ENCODE measurements at places on chromosomes 4 and X. TPM values are rescaled to one million over a fixed set of nuclear protein-coding genes. Genes with fewer than 3 reads are reported as not detected.
A peak's percentile ranks its signal among the peaks of the same experiment; 100 is the strongest.

GRCh38 chr4:25563071-25563564 lies 92.5 kb upstream of the SLC34A2 start:
- no peak overlapping the region for H3K4me3 ChIP-seq
- no peaks in the 10 kb centered on the region for H3K27me3 ChIP-seq
- H3K36me3 ChIP-seq, result no peaks in the 10 kb centered on the region

- peaks cover 1% of the 10 kb centered on the region for H3K4me1 ChIP-seq
- H3K36me3 ChIP-seq, result no peaks in the 10 kb centered on the region
- no peak overlapping the region for H3K4me3 ChIP-seq
- H3K27ac ChIP-seq, result no peak overlapping the region
Measured at GRCh38 chr4:40530961-40531635, 98.6 kb downstream of the RBM47 start.

DNA sequence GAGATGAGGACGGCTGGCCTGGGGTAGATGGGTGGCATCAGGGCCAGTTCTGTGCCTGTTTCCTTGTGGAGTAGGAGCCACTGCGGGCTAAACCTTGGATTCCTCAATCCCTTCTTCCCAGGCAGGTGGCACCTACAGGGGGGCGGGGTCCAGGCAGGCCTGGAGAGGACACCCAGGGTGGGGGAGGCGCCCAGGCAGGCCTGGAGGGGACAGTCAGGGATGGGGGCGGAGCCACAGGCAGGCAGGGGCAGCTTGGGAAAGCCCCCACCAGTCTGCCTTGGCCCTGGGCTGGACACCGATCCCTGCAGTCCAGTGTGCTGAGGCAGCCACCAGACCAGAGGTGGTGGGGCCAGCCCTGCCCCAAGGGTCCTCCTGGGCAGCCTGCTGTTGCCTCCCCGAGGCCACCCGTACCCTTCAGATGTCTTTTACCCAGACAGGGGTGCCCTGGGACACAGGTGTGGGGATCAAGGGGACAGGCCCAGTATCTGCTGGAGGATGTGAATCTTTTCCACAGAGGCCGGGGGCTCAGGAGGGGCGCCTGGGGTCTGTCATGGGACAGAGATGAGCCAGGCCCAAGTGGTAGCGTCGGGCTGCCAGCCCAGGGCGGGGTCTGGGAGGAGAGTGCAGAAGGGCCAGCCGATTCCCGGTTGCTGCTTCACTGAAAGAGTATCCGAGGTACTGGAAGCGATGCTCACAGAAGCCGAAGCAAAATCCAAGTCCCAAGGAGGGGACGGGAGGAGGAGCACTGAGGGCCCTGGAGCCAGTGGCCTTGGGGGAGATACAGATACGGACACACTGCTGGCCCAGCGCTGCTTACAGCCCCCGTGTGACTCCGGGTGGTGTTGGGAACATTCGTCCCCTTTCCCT lies 34.5 kb downstream of the LRPAP1 start:
- H3K27me3 ChIP-seq, result peaks cover 11% of the 10 kb centered on the region
- H3K36me3 ChIP-seq, result no peaks in the 10 kb centered on the region
- H3K27ac ChIP-seq, result no peak overlapping the region
- DNase-seq, result no peak

The IL2RG gene
- not detected for total RNA-seq

- no peak overlapping the region for H3K27ac ChIP-seq
- H3K36me3 ChIP-seq, result peaks cover 4% of the 10 kb centered on the region
- H3K4me1 ChIP-seq, result no peaks in the 10 kb centered on the region
- no peaks in the 10 kb centered on the region for H3K27me3 ChIP-seq
Measured at GRCh38 chr4:80029364-80029763, 43.7 kb downstream of the ANTXR2 start.

GRCh38 chr4:17066236-17066635 lies 167.8 kb upstream of the LDB2 start:
- DNase-seq, result peak; percentile 53
- H3K36me3 ChIP-seq, result no peaks in the 10 kb centered on the region
- peak overlapping the region; percentile 60 for H3K27ac ChIP-seq
- no peaks in the 10 kb centered on the region for H3K27me3 ChIP-seq
- H3K4me3 ChIP-seq, result no peak overlapping the region
- peaks cover 30% of the 10 kb centered on the region for H3K4me1 ChIP-seq

- no peaks in the 10 kb centered on the region for H3K4me1 ChIP-seq
- no peaks in the 10 kb centered on the region for H3K36me3 ChIP-seq
- no peaks in the 10 kb centered on the region for H3K27me3 ChIP-seq
- no peak overlapping the region for H3K4me3 ChIP-seq
- no peak overlapping the region for H3K27ac ChIP-seq
Measured at GRCh38 chr4:86233681-86234080, 126.2 kb downstream of the MAPK10 start.

The NDNF gene
- 10.0 TPM for total RNA-seq

GRCh38 chr4:186366326-186366725 lies 100.3 kb downstream of the F11 start:
- H3K36me3 ChIP-seq, result no peaks in the 10 kb centered on the region
- no peaks in the 10 kb centered on the region for H3K27me3 ChIP-seq
- H3K27ac ChIP-seq, result no peak overlapping the region

DNA sequence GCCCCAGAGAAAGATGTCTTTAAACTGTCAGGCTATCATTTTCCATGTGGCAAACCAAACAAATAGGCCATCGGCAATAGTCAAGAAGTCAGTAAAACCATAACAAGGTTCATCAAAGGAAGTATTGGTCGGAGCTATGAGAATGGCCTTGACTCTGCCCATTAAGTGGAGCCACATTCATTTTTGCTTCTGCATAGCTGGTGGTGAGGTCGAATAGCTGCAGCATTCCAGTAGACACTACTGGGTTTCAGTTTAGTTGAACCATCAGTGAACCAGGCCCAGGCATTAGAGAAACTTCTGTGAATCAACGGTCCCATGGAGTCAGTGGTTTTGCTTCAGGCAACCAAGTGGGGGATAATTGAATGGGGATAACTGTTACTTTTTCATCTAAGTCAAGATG lies 92.0 kb upstream of the MED14 start:
- no peak for DNase-seq
- H3K27me3 ChIP-seq, result no peaks in the 10 kb centered on the region
- H3K4me1 ChIP-seq, result no peaks in the 10 kb centered on the region
- no peak overlapping the region for H3K27ac ChIP-seq
- no peaks in the 10 kb centered on the region for H3K36me3 ChIP-seq

The CT45A10 gene
- total RNA-seq, result not detected

The FHDC1 gene
- total RNA-seq, result 0.26 TPM

- no peak overlapping the region for H3K4me3 ChIP-seq
- no peak for DNase-seq
- no peak overlapping the region for H3K27ac ChIP-seq
- H3K4me1 ChIP-seq, result no peaks in the 10 kb centered on the region
- no peaks in the 10 kb centered on the region for H3K27me3 ChIP-seq
Measured at GRCh38 chrX:1941321-1941720, 326.5 kb downstream of the ASMT start.

DNA sequence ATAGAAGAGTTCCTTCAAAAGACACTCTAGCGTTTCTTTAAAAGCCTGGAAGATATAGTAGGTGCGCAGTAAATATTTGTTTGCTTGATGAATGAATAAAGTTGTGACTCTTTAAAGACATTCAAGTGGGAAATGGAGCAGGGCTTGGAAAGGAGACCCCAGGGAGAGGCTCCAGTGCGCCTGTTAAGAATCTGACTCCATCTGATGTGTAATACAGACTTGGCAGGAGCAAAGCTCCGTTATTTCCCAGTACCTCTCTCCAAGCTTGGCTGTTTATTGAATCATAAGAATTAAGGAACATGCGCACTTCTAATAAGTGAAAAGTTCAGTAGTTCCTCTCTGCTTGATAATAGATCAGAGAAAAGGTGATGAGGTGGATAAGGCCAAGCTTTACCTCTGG lies 18.8 kb upstream of the KLHL8 start:
- DNase-seq, result no peak
- no peak overlapping the region for H3K4me3 ChIP-seq
- H3K4me1 ChIP-seq, result peaks cover 3% of the 10 kb centered on the region
- H3K27ac ChIP-seq, result no peak overlapping the region

The EDA2R gene
- 21.0 TPM for total RNA-seq

The SLIT2 gene
- 12.6 TPM for total RNA-seq

The DMD gene
- total RNA-seq, result 4.1 TPM

The PABPC1L2B gene
- total RNA-seq, result not detected

All from fibroblast of lung (primary cell).